ENCODE measurements at places on chromosomes 5 and 9.

GRCh38 chr9:121622387-121623203 lies 28.8 kb upstream of the DAB2IP start:
- no peak for DNase-seq

- DNase-seq: no peak
Measured at GRCh38 chr9:37449862-37450632, 15.2 kb downstream of the ZBTB5 start.

- no peak for DNase-seq
Measured at GRCh38 chr9:25904701-25905100, 226.5 kb upstream of the TUSC1 start.

- DNase-seq: peak; percentile 24
Measured at GRCh38 chr9:14993061-14993800, 83.0 kb upstream of the FREM1 start.

GRCh38 chr9:126516936-126517832 lies 96.5 kb upstream of the LMX1B start:
- peak; percentile 34 for DNase-seq

GRCh38 chr5:5080790-5081189 lies 59.3 kb upstream of the ADAMTS16 start:
- no peak for DNase-seq

DNA sequence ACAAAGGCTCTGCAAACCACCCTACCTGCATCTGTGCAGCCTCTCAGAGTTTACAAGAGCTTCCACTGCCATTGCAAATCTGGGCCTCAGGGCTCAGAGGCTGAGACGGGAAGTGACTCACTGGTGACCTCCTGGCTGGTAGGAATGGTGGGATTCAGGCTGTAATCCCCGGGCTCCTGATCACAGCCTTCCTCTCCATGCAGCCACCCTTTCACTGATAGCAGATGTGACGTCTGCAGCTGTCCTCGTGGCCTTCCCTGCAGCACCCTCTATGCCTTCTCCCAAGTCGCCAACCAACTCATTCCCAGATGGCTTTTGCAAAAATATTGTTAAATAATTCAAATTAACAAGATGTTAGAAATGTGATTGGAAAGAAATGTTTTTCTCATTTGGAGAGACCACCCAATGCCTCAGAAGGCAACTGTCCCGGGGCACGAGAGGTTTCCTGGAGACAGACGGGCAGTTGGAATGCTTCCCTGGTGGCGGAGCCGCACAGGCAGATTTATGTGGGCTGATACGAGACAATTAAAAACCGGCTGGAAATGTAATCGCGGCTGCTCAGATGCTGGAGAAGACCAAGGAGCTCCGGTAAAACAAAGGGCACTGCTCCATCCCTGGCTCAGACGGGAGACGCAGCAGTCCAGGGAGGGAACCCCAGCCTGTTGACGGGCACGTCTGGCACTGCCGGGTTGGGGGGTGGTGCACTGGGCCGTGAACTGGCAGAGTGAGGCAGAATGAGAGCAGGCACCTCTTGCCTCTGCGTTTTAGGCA lies 34.4 kb upstream of the SLC25A51 start:
- no peak for DNase-seq

GRCh38 chr5:142663246-142663645 lies 22.6 kb downstream of the FGF1 start:
- no peak for DNase-seq

- DNase-seq: no peak
Measured at GRCh38 chr5:44389823-44390143, 563 bp upstream of the FGF10 start.
